ENCODE measurements at places on chromosomes 6 and 20.

DNA sequence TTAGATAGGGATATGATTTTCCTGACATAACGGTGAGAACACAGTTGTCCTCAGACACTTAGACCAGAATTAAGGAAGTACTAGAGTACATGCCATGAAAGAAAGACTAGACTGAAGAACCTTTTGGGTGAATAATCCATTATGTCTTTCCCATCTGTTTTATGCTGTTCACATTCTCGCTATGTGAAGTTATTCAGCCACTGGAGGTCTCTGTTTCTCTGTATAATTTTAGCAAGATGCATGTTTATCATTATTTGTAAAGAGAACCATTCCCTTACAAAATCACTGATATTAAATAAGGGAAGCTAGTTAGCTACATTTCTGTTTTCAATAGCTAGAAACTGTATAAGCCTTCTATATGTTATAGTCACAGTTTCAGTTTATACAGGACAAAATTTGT lies 391.9 kb downstream of the CD109 start:
- DNase-seq: no peak

DNA sequence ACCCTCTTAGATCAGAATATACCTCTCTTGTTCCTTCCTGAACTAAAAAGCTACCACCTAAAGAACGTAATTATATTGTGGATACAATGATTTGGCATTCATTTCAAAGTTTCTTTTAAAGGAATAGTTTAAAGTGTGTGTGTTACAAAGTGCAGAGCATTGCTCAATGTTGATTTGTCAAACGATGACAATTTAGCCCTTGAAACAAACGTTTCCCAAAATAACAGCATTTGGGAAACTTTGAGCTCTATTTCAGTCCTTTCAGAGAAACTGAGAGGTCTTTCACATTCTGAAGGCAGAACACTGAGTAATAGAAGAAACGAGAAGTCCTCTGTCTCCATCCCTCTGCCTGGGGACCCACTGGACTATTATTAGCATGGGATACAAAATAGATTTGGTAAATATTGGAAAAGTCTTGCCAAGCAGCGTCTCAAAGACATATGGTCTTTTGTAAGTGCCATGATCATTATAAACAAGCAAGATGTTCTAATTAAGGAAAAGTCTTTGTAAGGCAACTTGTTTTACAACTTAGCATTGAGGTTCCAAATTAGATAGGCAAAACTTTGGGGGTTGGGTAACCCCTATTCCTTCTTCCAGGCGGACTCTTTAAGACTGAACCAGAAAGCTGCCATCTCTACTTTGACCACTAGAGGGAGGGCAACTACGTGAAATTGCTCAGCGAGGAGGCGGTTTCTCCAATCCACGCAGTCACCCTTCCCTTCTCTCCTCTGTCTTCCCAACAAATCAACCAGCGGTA lies 208.8 kb downstream of the RNF144B start:
- peak; percentile 79 for DNase-seq

GRCh38 chr20:7828437-7828836 lies 111.8 kb downstream of the HAO1 start:
- no peak for DNase-seq

- DNase-seq: no peak
These were observed 6.0 kb upstream of the LKAAEAR1 start for GRCh38 chr20:64090165-64090564.

DNA sequence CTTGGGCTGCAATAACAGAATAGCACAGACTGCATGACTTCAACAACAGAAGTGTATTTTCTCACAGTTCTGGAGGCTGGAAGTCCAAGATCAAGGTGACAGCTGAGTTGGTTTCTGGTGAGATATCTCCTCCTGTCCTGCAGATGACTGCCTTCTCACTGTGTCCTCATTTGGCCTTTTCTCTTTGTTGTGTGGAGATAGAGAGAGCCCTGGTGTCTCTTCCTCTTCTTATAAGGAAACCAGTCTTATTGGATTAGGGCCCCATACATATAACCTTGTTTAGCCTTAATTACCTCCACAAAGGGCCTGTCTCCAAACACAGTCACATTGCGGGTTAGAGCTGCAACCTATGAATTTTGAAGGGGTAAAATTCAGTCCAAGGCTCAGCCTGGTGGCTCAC lies 57.0 kb upstream of the BMP6 start:
- no peak for DNase-seq

DNA sequence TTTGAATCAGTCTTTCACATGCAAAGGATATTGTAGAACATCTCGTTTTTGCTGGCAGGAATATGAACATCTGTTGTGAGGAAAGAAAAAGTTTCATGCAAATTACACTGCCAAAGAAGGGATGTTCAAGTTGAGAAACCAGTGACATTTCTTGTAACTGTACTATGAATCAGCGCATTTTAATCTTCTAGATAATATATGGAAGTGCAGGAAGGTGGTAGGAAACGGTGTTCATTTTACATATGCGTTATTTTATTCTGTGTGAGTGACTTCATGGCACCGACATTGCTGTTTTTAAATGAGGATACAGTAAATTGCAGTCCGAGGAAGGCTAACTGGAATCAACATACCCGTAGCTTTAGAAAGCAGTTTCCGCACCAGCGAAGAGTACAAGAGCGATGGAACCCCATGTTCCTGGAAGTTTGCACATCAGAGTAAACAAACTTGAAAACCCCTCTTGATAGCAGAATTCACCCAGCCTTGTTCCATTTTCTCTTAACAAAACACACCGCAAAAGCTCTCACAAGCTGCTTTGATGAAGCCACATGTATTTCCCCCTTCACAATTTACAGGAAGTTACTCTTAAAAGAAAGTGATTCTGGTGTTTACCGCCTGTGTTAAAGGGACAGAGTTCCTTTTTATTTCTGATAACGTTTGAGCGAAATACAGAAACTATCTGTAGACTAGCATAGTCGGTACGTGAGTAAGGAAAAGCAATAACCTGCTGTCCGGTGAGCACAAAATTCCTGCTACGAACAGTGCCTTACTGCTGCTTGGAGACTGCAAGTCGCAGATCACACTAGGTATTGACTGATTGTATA lies 11.5 kb downstream of the PRDM1 start:
- DNase-seq: peak; percentile 59

DNA sequence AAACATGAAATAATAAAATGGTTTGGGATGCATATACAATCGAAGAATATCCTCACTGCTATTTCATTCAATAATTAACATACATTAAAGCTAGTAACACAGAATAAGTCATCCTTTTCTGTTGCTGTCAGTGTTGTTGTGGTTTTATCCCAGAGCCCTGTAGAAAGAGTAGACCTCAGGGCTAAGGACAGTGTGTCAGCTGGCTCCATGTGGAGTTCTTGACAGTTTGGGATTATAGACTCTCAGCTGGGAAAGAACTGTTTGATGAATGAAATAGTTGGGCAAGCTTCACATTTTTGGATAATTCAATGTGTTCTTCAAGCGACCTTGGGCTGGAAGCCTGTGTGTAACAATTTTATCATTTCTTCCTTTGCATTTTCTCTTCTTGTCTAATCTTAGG lies 10.1 kb downstream of the UTRN start:
- no peak for DNase-seq

DNA sequence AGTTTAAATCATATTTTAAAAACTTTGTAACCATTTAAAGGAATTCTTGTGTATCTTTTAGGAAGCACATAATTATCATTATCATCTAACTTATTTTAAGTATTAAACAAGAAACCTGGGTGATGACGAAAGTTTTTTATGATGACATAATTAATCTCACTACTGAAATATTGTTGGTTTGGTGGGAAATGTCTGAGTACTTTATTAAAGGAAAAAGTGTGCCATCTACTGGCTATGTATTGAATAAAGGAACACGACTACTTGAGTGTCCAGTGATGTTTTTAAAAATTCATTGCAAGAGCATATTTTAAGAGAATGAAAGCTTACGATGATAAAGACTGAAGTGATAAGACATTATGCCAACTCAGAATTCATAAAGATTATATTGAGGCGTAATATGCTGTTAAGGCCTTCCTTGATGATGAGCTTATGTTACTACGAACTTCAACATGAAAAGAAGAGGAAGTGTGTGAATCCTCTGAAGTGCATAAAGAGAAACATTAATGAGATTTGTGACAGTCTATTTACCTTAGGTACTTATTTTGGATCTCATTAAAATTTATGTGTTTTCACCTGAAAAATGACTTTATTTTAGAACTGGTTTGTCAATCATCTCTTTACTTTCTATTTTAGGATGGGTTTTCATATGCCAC lies 12.0 kb upstream of the TRMT11 start:
- no peak for DNase-seq

- DNase-seq: no peak
These were observed 1.8 kb upstream of the TTLL2 start for GRCh38 chr6:167323111-167323510.

- no peak for DNase-seq
These were observed 40.7 kb downstream of the PLCB4 start for GRCh38 chr20:9109566-9109965.

DNA sequence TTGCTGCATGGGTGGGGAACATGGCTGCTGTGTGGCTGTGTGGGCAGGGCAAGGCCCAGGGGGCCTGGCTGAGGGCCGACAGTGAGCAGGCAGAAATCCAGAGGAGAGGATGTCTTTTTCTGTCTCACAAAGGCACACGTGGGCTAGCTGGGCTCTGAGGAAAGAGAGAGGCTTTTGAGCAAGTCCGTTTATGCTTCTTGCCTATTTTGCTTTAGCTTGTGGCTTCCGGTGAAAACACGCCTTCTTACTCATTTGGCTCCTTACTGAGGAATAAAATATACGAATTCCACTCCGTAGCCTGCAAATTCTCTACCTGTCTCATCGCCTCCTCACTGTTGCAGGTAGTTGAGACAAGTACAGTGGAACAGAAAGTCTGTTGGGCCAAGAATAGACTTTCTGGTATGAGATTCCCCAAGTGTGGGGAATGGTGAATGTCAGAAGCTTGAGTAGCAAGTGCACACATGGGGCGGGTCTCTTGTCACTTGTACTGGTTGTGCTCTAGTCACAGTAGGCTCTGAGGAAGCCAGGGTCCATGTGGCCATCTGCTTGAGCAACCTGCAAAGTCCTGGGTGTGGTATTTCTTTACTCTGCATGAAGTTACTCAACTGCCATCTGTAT lies 28.4 kb downstream of the WRNIP1 start:
- DNase-seq: peak; percentile 21

DNA sequence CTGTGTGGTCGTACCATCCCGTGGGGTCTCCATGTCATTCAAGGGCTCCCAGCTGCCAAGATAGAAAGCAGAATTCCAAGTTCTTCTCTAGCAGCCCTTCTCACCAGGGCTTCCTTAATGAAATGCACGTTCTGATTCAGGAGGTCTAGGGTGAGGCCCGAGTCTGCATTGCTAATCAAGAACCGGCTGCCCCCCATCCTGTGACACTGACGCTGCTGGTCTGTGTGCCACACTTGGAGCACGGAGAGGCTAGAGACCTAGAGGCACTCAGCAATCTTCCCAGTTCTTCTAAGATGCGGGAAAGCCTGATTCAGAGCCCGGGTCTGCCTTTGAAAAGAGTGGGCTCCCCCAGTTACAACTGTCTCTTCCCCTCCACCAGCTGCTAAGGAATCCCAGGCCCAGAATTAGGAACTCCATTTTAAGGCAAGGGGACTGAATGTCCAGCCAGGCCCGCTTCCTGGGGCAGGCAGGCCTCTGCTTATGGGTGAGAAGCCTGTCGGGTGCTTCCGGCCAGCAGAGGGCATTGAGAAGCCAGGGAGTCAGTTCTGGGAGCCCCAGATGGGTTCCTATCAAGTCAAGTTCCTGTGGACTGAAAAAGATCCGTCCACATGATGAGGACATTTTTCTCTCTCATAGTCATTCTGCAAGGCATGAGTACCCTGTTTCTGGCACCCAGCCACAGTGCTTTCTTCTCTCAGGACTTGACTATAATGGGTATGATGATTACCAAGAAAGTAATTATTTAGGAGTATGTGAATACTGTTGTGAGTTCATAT lies 69.8 kb upstream of the RIN2 start:
- peak; percentile 72 for DNase-seq

GRCh38 chr6:14660806-14661579 lies 543.4 kb downstream of the CD83 start:
- peak; percentile 25 for DNase-seq

- DNase-seq: peak; percentile 23
These were observed 160.0 kb downstream of the SOD2 start for GRCh38 chr6:159533016-159533415.

DNA sequence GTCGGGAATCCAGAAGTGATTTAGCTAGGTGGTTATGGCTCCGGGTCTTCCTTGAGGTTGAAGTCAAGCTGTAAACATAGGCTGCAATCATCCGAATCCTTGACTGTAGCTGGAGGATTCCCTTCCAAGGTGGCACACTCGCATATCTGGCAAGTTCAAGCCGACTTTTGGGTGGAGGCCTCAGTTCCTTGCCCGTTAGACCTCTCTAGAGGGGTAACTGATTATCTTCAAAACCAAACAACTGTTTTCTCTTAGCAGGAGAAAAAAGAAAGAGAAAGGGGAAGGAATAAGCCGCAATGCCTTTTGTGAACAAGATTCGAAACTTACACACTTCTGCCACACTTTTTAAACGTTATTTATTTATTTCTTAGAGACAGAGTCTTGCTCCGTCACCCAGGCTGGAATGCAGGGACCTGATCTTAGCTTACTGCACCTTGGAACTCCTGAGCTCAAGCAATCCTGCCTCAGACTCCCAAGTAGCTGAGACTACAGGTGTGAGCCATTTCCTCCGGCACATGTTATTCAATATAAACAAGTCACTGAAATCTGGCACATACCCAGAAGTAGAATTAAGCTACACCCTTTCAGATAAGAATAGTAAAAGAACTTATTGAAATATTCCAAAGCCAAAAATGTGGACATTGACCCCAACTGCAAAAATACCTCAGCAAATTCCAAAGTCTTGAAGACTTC lies 76.3 kb downstream of the HFE start:
- no peak for DNase-seq

GRCh38 chr20:9144643-9145042 lies 75.8 kb downstream of the PLCB4 start:
- no peak for DNase-seq

GRCh38 chr6:35948725-35949124 lies 27.8 kb upstream of the SRPK1 start:
- no peak for DNase-seq

- peak; percentile 4 for DNase-seq
These were observed 192.4 kb downstream of the BMP2 start for GRCh38 chr20:6959900-6960312.

DNA sequence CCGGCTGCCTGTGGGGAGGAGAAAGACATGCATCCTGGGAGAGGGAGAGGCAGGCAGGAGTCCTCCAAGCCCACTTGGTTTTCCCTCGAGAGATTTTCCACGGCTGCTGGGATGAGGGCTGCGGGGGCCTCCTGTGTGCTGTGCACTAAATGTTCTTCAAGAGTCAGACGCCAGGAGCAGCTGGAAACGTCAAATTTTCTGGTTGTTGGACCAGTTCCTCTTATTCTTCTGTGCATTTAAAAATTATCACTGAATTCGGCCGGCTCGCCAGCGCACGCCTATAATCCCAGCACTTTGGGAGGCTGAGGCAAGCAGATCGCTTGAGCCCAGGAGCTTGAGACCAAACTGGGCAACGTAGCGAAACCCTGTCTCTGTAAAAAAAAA lies 32.8 kb upstream of the NTSR1 start:
- no peak for DNase-seq

- peak; percentile 35 for DNase-seq
These were observed 58.5 kb downstream of the PREX1 start for GRCh38 chr20:48769069-48769983.

All from trophoblast cell (in vitro differentiated cells and primary cell).